NCI-H2107 (cell line): ENCODE measurements at places on chromosomes 3 and 15.

DNA sequence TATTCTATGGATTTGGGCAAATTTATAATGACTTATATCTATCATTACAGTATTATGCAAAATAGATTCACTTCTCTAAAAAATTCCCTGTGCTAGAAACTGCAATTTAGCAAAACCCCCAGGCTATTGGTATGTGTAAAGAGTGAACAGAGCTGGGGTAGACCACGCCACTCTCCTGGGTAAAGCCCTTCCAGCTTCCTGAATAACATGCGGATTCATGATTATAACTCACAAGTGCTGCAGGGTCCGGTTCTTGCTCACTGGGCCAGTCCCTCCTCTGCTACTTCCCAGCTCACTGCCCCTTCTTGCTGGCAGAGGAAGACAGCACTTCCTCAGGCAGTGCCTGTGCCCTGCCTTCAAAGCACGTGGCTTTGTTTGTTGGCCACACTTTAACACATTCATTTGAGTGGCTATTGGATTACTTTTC, 4.1 kb downstream of the CD80 start:
- DNase-seq: no peak

- no peak for DNase-seq
Observed at GRCh38 chr3:179414804-179415203, 36.5 kb downstream of the GNB4 start.

GRCh38 chr3:165919284-165919683, 82.1 kb upstream of the BCHE start:
- DNase-seq: no peak

DNA sequence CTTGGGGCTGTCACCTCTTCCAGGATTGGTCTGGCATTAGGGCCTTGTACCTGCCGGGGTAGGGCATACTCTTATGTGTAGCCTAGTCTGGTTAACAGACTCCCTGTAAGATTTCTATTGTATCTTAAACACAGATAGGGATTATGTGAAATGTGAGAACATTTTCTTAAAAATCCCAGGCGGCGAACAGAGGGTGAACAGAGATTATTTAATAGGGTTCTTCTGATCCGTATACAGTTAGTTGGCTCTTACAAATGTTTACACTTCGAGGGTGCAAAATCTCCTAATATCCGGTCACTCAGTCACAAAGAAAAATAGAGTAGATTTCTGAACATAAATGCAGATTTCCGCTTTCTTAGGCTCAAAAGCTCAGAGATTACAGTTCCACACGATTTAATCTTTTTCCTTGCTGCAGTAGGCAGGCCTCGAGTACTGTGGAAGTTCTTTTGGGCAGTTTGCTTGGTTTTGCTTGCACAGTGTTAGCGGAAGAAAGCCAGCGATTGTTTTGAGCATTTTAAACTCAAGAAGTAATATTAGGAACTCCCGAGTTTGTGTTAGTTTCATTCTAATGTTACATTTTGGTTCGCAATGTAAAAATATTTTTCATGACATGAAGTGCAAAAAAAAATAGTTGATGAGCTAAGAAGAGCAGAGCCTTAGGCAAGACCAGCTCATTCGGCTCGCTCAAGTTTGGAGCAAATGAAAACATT, 993 bp downstream of the PLCL2 start:
- no peak for DNase-seq

- no peak for DNase-seq
Observed at GRCh38 chr3:55197021-55197420, 269.2 kb upstream of the LRTM1 start.

DNA sequence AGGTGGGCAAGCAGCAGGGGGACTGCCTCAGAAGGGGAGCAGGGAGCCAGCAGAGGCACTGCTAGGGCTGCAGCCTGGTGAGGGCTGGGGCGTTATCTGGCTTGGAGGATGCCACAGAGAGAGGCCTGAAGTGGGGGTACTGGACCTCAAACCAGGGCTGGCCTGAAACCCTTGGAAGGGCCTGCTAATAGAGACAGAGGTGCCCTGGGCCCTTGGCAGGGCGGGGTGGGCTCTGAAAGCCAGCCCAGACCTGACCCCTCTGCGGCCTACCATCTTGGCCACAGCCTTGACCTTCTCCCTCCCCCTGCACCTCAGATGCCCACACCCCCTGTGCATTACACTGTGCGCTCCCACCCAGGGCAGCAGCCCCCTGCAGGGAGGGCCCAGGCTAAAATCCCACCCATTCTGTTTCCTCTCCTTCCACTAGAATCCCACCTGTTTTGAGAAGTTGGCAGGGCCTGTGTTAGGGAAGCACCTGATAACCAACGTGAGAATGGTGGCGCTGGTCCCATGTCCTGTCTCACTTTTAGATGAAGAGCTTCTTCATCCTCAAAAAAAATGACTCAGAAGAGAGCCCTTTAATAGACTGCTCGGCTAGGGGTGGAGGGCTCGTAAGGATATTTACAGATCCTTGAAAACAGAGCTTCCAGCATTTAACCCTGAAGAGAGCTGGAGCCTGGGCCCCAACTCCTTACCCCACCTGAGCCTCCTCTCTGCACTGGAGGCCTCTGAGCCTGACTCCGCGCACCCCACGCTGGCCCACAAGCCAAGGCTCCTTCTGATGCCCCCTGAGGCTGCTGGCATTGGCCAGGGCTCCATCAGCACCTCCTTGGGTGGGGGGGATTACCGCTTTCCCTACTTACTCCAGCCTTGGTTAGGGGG, 29.8 kb downstream of the LOXL1 start:
- DNase-seq: no peak

DNA sequence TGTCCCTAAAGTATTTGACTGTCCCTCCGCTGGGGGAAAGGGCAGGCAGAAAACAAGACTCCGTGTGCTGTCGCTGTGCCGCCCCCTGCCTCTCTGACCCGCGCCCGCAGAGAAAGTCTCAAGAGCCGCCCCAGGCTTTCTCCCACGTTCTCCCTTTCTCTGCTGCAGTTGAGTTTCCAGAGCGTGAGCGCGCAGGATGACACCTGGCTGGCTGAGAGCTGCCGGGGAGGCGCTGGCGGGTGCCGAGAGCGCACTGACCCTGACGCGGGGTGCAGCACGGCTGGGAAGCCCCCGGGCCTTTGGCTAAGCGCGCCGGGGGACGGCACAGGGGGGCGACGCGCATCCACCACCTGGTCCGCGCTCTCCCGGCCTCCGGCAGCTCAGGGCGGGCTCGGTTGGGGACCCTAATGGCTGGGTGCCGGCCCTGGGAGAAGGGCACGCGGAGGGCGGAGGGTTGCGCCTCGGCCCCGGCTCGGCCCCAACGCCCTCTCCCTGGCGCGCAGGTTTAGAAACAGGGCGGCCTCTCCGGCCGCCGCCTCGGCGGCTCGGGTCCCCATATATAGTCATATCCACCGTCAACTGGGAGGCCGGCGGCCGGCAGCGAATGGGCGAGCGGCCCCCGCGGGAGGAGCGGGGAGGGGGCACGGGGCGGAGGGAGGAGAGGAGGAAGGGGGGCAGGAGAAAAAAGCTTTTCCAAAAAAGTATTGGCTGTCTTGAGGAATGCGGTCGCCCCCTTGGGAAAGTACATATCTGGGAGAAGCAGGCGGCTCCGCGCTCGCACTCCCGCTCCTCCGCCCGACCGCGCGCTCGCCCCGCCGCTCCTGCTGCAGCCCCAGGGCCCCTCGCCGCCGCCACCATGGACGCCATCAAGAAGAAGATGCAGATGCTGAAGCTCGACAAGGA, at the start of gene TPM1:
TPM1 (plus strand) TSS at position 774 of the 903 bp plus-strand sequence; CDS start at position 857, 83 bp downstream.
- DNase-seq: no peak

DNA sequence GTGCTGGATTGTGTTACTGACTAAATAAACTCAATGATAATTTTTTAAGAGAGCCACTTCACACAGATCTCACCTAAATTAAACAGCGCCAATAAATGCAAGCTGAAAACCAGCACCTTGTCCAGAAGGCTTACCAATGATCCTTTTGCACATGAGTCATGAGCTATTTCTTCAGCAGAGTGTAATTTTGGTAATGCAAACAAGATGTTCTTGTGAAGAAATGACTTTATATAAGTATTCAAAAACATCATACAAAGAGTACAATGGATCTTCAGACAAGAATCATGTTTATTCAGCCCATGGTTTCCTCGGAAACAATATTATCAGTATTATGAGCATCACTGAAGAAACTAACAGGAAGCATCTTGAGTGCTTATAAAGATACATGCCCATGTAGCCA, 263.8 kb upstream of the UBE2E2 start:
- no peak for DNase-seq

GRCh38 chr3:152583963-152584362, 251.0 kb upstream of the P2RY1 start:
- DNase-seq: no peak

DNA sequence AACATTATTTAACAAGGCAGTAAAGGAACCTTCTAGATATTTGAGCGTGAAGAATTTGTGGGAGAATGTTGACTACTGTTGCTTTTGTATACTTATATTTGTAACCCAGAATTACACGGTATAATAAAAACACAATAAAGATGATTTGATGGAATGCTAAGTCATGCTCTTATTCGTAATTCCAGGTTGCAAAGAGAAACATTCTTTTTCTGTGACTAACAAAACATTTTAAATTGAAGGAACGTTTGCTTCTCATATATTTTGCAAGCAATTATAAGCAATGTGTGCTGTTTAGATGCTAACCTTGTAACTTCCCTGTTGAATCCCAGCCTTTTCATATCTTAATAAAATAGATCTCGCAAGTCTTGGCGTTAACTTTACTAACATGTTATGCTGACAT, 124.4 kb upstream of the CGNL1 start:
- DNase-seq: no peak

DNA sequence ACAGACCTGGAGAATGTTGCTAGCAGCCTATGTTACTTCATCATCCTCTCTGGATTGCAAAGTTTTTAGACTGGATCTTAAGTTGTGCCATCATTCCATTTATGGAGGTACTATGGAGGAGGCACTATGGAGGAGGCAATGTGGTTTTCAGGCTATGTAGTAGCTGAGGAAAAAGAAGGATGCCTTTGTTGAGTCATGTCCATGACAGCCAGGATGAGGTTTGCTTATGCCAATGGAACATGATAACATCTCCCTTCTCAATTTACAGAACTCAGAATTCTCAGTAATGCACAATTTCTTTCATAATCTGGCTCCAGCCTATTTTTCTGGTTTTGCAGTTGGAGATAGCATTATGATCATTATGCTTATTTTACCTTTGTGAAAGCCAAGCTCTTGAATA, 65.9 kb upstream of the TMEM108 start:
- no peak for DNase-seq

DNA sequence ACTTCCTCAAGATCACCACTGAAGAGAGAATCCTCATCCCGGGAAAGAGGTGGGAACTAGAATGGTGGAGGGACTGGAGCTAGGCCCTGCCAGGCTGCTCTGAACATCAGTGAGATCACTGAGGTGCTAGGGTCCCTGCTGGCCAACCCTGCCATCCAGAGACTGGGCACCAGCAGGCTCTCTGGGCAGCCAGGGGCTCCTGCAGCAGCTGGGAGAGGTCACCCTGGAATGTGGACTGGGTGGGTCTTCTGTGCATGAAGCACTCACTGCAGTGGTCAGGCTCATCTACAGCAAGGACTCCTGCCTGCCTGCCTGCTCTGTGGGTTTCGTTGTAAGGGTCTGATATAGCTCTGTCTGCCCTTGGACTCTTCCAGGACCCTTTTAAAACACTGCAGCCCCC, 24.9 kb downstream of the ALS2CL start:
- DNase-seq: no peak

- DNase-seq: no peak
Observed at GRCh38 chr3:192887701-192888100, 30.0 kb downstream of the MB21D2 start.

DNA sequence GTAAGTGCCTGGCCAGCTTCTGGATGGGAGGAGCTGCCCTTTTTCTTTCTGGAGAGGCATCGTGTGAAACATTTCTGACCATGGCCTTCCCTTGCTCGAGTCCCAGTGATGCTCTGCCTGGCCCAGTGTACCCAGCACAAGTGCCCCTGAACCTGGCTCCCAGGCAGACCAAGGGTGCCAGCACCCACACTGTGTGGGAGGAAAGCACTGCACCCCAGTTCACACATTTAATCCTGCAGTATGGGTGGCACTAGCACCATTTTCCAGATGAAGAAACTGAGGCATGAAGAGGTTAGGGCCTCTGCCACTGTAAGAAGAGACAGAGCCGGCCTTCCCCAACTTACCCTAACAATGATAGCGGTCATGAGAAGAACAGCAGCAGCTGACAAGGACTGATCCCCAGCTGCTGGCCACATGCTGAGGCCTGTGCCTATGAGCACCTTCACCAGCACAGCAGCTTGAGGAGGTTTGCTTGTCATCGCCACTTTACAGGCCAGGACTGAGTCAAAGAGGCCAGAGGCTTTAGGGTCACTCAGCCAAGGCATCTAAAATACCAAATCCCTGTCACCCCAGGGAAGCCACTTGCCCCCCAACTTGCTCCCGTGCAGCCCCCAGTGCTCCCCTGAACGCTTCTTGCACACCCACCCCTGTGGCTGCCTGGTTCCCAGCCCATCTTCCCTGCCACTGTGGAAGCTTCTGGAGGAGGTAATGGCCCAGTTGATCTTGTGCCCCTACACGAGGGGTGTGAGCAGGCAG, 15.0 kb downstream of the PRR23E start:
- no peak for DNase-seq

DNA sequence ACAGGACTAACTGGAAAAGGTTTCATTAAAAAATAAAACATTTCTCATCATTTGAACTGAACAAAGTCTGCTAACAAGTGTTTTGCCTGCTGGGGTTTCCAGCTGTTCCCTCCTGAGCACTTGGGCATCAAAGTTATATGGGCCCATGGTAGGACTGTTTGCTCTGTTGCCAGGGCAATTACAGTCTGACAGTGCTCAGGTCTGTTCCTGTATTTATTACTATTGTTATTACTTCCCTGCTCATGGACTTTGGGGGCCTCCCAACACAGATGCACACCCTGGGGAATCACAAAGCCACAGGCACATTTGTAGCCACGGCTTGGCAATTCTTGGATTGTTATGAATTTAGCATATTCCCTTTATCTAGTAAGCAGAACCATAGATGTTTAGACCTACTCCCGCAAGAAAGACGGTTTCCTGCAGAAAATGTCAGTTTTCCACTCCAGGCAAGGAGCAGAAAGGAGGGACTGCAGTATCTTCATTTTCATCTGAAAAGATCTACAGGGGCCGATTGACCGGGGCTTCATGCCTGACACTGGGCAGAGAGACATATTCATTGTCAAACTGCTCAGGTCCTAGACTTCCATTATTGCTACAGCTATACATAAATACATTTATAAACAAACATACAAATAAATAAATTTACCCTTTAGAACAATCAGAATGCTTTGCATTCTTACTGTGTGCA, 580.2 kb downstream of the AGBL1 start:
- DNase-seq: no peak

DNA sequence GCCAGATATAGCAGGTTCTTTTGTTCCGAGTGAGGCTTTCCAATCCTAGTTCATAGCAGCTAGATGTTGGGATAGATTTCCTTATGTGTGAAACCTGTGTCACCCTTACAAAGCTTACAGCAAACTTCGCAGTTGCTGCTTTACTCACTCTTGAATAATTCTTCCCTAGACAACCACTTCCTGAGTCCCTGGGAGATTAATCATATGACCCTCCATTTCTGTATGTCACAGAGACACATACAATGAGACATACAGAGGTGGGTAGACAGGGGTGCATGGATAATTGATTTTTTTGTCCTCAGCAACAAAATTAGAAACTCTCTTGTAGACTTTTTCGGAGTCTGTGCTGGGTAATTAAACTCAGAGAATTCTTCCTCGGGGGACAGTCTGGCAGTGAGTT, 163.2 kb downstream of the NSUN3 start:
- DNase-seq: no peak

- DNase-seq: no peak
Observed at GRCh38 chr3:60301142-60301541, 950.1 kb downstream of the FHIT start.

- DNase-seq: no peak
Observed at GRCh38 chr3:52788890-52789745, 5.5 kb upstream of the ITIH3 start.
